ENCODE measurements at places on chromosomes 1 and 21.

DNA sequence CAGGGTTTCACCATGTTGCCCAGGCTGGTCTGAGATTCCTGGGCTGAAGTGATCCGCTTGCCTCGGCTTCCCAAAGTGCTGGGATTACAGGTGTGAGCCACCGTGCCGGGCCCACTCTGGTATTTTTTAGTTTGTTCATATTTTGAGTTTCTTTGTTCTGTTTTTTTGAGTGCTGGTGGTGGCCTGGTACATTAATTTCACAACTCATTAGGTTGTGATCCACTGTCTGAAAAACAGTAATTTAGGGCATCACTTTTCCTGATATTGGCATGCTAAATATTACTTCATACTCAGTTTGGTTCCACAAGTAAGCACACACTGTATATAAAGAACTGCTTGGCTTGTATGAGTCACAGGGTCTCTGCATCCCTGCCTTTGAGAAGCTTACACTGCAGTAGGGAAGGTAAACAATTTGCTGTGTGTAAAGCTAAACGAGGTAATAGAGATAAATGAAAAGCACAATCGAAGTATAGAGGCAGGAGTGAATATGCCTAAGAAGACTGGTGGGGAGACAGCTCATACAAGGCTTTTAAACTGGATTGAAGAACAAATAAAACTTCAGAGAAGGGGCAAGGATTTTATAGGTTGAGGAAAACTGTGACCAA lies 7.7 kb downstream of the SNX27 start:
- no peak for DNase-seq

DNA sequence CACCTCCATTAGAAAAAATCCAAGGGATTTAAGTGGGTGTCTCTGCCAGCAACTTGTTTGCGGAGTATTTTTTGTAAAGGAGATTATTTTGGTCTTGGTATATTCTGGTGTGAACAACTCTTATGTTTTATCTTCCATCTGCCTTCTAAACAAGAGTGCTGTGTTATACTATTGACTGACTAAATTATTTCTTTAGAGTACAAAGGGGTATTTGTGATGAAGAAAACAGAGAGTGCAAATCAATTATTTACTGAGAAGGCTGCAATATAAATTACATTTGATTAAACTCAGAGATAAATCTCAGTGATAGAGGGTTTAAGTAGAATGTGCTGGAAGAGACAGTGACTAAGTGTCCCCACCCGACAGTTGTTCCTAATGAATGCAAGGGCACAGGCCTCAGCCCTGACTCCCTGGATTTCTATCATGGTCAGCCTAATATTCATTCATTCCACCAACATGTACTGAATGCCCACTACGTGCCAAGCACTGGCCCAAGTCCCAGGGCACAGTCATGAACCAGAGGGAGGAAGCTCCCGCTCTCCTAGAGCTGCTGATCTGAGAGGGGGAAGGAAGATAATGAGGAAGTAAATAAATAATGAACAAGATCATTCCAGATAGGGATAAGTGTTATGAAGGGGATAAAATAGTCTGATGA lies 196.9 kb upstream of the C8B start:
- no peak for DNase-seq

- no peak for DNase-seq
These were observed 5.9 kb upstream of the KIF17 start for GRCh38 chr1:20723537-20724363.

GRCh38 chr1:157438146-157438545 lies 114.2 kb downstream of the FCRL5 start:
- no peak for DNase-seq

DNA sequence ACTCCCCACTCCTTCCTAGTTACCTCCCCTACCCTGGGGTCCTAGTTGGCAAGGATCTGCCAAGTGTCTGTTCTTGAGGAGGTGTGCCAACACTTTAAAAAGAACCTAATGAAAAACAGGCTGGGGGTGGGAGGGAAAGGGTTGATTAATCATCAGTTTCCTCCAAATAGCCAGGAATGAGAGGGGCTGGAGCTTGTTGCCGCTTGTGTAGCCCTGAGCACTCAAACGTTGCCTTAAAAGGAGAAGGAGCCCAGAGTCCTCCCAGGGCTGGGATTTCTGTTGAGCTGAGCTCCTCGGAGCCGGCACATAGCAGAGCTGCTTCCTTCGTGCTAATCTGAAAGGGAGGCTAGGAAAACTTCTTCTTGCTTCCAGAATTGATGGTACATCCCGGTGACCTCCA lies 15.9 kb downstream of the SHISA4 start:
- DNase-seq, result no peak

GRCh38 chr21:44701541-44701940 lies 4.6 kb downstream of the KRTAP10-12 start:
- no peak for DNase-seq

DNA sequence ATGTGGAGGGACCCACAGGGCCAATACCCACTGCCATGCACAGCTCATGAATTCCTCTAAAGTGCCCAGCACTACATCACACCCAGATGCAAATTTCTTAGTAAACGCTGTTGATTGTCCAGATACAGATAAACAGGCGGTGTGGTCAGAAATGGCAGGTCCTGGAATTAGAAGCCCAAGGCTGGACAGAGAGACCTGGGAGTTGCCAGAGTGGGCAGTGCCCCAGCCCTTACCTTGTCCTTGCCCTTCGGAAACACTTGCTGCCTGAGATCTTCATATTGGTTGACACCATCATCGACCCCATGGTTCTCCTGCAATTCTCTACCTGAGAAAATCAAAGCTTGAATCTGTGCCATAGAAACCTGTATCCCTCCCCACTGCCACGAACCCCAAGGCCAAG lies 149.3 kb upstream of the ETV3 start:
- no peak for DNase-seq

DNA sequence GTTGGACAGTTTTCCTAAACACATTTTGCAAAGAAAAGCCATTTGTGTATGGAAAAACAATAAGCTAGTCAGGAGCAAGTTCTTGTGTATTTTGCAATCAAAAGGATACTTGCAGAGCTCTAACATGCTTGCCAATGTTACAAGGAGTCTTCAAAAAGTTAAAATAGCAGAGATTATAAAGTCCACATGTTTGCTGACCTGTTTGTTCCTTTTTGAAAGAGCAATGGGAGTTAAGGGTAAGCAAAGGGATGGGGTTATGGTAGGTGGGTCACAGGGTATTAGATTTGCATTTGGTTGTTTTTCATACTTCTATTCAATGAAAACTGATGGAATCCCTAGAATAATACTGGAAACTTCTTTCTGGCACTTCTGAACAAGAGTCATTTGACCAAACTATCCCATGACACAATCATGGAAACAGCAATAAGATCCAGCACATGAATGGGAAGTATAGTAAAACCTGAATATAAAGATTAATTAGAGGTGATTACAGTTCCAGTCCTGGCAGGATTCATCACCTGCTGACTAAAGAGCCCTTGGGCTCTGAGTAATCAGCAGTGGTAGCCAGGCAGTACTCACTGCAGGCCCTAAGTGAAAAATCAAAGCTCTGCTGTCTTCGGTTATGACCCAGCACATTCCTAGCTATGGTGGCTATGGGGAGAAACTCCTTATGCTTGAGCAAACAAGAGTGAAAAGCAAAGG lies 27.1 kb upstream of the ZC3H11B start:
- no peak for DNase-seq

GRCh38 chr1:95116580-95117206 lies 462 bp upstream of the TLCD4 start:
- DNase-seq, result peak; percentile 10

- no peak for DNase-seq
These were observed 86.0 kb downstream of the GALNT2 start for GRCh38 chr1:230152999-230153398.

DNA sequence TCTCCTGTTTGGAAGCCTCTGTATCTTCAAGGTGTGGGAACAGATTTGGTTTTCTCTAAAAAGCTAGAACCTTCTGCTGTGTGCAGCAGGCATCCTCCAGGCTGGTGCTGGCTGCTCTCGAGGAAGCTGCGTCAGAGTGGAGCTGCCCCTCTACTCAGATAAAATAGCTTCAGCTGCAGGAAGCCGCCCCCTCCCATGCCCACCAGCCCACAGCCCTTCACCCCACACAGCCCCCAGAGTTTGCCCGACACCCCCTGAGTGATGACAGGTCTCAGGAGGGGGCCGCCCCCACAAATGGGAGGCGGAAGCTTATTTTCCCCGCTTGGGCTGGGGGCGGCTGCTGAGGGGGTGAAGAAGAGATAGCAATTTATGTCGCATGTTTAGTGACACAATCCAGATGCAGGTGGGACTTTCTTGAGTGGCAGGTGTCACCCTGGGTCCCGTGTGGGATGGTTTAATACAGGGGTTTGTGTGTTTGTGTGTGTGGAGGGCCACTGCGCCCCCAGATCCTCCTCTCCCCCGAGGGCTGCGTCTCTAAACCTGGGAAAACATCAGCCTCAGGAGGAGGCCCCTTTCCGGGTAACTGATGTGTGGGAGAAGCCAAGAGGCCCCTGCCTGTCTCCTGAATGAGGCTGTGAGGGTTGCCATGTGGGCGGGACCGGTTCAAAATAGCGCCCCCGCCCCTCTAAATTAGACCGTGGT lies 55.4 kb downstream of the STUM start:
- no peak for DNase-seq

- no peak for DNase-seq
These were observed 854 bp downstream of the MYCL start for GRCh38 chr1:39900662-39901463.

GRCh38 chr1:44015206-44015605 lies 16.1 kb downstream of the SLC6A9 start:
- no peak for DNase-seq

GRCh38 chr1:30678209-30678608 lies 45.2 kb downstream of the MATN1 start:
- no peak for DNase-seq

- no peak for DNase-seq
These were observed 75.2 kb upstream of the GADD45A start for GRCh38 chr1:67609577-67610341.

DNA sequence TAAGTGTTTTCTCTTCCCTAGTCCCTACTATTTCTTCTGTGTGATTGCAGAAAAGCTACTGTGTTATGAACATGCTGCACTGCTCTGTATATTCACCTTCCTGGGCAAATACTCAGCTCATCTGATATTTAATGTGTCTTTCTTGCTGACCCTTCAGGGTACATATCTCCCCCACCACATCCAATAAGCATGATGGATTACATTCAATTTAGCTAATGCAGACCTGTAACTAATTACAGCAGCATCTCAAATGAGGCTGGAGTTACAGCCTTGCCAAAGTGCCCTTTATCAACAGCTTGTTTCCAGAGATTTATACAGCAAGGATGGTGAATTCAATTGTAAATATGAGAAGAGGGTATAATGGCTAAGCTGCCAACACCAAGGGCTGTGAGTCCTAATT lies 144.0 kb downstream of the KCNH1 start:
- no peak for DNase-seq

GRCh38 chr1:153565529-153566374 lies at the start of gene S100A2:
Gene S100A2 (minus strand): TSS chr1:153565844. CDS start chr1:153563877, 1,967 bp downstream.
- DNase-seq, result no peak

DNA sequence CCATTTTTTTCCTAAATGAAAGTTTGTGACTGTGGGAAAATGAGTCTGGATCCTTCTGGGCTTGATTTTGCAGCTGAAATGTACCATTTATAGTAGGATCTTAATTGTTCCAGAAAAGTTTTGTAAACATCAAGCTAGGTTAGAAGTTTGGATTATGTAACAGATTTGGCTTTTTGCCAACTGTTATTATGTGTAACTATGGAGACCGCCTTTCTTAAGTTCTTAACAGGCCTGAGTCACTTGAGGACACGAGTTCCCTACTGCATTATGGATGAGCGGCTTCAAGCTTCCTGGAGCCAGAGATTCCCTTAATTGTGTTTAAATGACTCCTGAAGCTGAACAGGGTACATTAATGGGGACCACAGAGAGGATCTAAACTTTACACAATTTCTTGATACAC lies 22.2 kb downstream of the SLC25A33 start:
- DNase-seq, result no peak

GRCh38 chr1:225879521-225880221 lies 2.5 kb downstream of the TMEM63A start:
- no peak for DNase-seq

DNA sequence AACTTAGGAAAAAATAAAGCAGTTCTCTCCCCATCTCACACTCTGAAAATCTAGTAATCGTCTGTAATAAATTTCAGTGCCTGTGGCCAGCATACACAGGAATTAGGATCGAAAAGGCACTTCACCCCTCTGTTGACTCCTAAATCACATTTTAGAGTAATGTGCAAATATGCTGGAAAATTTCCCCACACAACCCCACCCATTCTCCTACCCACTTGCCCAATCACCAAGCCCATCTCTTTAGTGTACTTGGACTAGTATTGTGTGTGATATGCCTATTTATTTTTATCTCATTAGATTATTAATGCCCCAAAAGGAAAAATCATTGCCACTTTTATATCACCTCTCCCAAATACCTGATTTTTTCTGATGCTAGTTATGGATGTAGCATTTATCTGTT lies 323.3 kb downstream of the ASTN1 start:
- no peak for DNase-seq

- DNase-seq, result no peak
These were observed 29.9 kb downstream of the TP53BP2 start for GRCh38 chr1:223815865-223816264.

DNA sequence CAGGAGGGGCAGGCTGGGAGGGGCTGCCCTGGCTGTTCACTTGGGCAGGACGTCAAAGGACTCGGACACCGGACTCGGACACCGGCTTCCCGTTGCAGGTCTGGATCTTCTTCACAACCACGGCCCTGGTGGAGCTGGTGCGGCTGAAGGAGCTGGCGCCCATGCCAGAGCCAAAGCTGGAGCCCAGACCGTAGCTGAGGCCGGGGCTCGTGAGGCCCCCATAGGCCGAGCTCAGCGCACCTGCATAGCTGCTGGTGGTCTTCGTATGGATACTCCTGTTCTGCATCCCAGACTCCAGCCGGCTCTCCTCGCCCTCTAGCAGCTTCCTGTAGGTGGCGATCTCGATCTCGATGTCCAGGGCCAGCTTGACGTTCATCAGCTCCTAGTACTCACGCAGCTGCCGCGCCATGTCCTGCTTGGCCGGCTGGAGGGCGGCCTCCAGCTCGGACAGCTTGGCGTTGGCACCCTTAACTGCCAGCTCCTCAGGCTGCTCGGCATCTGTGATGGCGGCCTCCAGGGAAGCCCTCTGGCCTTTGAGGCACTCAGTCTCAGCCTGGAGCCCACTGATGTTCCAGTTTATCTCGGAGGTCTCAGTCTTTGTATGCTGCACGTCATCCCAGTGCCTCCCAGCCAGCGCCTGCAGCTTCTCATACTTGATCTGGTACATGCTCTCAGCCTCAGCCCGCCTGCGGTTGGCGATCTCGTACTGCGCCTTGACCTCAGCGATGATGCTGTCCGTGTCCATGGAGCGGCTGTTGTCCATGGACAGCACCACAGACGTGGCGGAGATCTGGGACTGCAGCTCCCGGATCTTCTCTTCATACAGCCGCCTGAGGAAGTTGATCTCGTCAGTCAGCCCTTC lies 15.1 kb upstream of the KLF17 start:
- DNase-seq, result no peak

GRCh38 chr1:200774735-200775444 lies 36.2 kb downstream of the CAMSAP2 start:
- no peak for DNase-seq

DNA sequence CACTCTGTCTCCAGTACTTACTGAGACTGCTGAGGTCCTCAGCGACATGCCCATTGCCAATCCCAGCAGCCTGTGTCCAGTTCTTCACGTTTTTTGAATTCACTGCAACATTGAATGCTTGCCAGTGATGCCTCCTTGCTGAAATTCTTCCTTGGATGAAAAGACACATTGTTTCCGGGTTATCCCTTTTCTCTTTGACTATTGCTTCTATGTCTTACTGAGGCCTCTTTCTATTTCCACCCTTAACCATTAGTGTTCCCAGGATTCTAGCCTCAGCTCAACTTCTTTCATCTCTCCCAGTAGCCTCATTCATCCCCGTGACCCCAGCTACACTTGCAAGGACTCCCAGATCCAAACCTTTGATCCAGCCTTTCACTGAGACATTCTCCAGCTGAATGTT lies 46.5 kb upstream of the KIF26B start:
- no peak for DNase-seq

GRCh38 chr1:112337028-112337531 lies 58.9 kb upstream of the CTTNBP2NL start:
- no peak for DNase-seq

All from stimulated activated CD4-positive, alpha-beta T cell treated with anti-CD3 and anti-CD28 coated beads, Interleukin-1b, Interleukin-23, amount 100 ng/mL, for 1 hour (primary cell).